Activated CD4-positive, alpha-beta memory T cell treated with anti-CD3 and anti-CD28 coated beads, Interleukin-2, amount 10 ng/mL, durations not matched to agents 7 days and 5 days (primary cell): ENCODE measurements at places on chromosomes 2 and 18. TPM values are rescaled to one million over a fixed set of nuclear protein-coding genes. Genes with fewer than 3 reads are reported as not detected.

- DNase-seq = peak; percentile 42
- peaks cover 13% of the 10 kb centered on the region for H3K4me1 ChIP-seq
- no peaks in the 10 kb centered on the region for H3K36me3 ChIP-seq
- H3K4me3 ChIP-seq = no peak overlapping the region
- H3K27me3 ChIP-seq = no peaks in the 10 kb centered on the region
- H3K27ac ChIP-seq = no peak overlapping the region
These were observed 36.5 kb upstream of the GLS start for GRCh38 chr2:190843890-190844699.

- peak overlapping the region; percentile 81 for H3K27ac ChIP-seq
- peaks cover 16% of the 10 kb centered on the region for H3K36me3 ChIP-seq
- H3K4me3 ChIP-seq = peak overlapping the region; percentile 47
- peaks cover 81% of the 10 kb centered on the region for H3K4me1 ChIP-seq
- no peaks in the 10 kb centered on the region for H3K27me3 ChIP-seq
- DNase-seq = no peak
These were observed 207.0 kb upstream of the CXCR4 start for GRCh38 chr2:136324966-136325365.

GRCh38 chr2:180443888-180444287 is 436.8 kb upstream of the CWC22 start:
- H3K27me3 ChIP-seq = no peaks in the 10 kb centered on the region
- no peak overlapping the region for H3K4me3 ChIP-seq
- no peak for DNase-seq
- H3K36me3 ChIP-seq = no peaks in the 10 kb centered on the region
- no peaks in the 10 kb centered on the region for H3K4me1 ChIP-seq

DNA sequence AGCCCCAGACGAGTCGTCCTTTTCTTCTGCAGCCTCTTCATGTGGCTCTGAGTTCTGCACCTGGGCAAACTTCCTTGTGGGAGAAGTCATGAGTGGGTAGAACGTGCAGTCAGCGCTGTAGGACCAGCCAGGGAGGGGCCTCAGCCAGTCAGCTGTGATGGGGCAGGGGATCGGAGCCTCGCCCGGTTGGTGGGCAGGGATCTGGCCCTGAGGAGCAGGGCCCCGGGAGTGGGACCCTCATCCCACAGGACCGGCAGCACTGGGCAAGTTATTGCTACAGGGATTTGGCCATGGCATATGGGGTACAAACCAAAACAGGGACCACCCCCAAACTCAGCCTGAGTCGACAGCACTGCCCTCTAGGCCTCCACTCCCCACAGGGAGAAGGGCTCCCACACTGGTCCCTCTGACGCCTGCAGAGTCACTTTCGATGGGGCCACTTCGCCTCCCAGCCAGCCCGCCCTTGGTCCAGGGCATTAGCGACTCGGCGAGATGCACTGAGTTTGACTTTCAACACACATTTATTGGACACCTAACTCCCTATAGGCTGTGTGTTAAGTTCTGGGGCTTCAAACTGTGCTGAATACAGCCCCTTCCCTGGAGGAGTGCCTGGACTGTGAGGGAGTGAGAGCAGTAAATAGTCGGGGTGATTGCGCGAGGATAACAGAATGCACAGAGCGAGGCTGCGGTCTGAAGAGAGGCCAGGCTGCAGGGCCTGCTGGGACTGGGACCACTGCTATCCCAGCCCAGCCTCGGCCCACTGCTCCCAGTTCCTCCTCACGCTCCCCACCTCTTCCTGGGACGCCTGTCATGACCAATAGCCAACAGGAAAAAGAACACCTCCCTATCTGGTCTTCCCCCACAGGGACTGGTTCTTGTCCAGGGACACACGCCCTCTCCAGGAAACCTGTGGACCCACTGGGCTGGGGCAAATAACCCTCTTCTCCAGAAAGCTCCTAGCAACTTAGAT is 55.9 kb downstream of the SDC1 start:
- H3K4me3 ChIP-seq = no peak overlapping the region
- no peaks in the 10 kb centered on the region for H3K4me1 ChIP-seq
- H3K27me3 ChIP-seq = peaks cover 10% of the 10 kb centered on the region
- H3K36me3 ChIP-seq = no peaks in the 10 kb centered on the region
- DNase-seq = no peak
- H3K27ac ChIP-seq = no peak overlapping the region

GRCh38 chr2:211730215-211730614 is 808.4 kb downstream of the ERBB4 start:
- H3K4me3 ChIP-seq = no peak overlapping the region
- H3K27ac ChIP-seq = no peak overlapping the region
- no peaks in the 10 kb centered on the region for H3K4me1 ChIP-seq
- no peaks in the 10 kb centered on the region for H3K27me3 ChIP-seq
- no peak for DNase-seq
- no peaks in the 10 kb centered on the region for H3K36me3 ChIP-seq

Gene CFAP210
- total RNA-seq = not detected

- H3K4me1 ChIP-seq = no peaks in the 10 kb centered on the region
- no peaks in the 10 kb centered on the region for H3K36me3 ChIP-seq
- H3K4me3 ChIP-seq = no peak overlapping the region
- peaks cover 11% of the 10 kb centered on the region for H3K27me3 ChIP-seq
- H3K27ac ChIP-seq = no peak overlapping the region
These were observed 9.8 kb upstream of the AGXT start for GRCh38 chr2:240858871-240859270.

- no peaks in the 10 kb centered on the region for H3K27me3 ChIP-seq
- peaks cover 38% of the 10 kb centered on the region for H3K4me1 ChIP-seq
These were observed 54.3 kb upstream of the LPIN2 start for GRCh38 chr18:3067165-3067661.

- no peaks in the 10 kb centered on the region for H3K27me3 ChIP-seq
- no peaks in the 10 kb centered on the region for H3K36me3 ChIP-seq
- no peak overlapping the region for H3K27ac ChIP-seq
- no peaks in the 10 kb centered on the region for H3K4me1 ChIP-seq
- no peak for DNase-seq
- no peak overlapping the region for H3K4me3 ChIP-seq
These were observed 265.7 kb upstream of the NT5C1B start for GRCh38 chr2:18855027-18855426.

Gene DYNAP
- total RNA-seq = not detected

Gene ABCG8
- total RNA-seq = not detected

GRCh38 chr2:235347691-235348090 is 146.2 kb upstream of the AGAP1 start:
- H3K4me1 ChIP-seq = no peaks in the 10 kb centered on the region
- peaks cover 3% of the 10 kb centered on the region for H3K27me3 ChIP-seq

Gene CCDC141
- total RNA-seq = 2.6 TPM

- no peak overlapping the region for H3K27ac ChIP-seq
- no peaks in the 10 kb centered on the region for H3K36me3 ChIP-seq
- peaks cover 7% of the 10 kb centered on the region for H3K27me3 ChIP-seq
- no peak for DNase-seq
These were observed 27.3 kb downstream of the SPTBN1 start for GRCh38 chr2:54483426-54483825.

Gene FIGN
- total RNA-seq = not detected

Gene LYPD6
- total RNA-seq = not detected

DNA sequence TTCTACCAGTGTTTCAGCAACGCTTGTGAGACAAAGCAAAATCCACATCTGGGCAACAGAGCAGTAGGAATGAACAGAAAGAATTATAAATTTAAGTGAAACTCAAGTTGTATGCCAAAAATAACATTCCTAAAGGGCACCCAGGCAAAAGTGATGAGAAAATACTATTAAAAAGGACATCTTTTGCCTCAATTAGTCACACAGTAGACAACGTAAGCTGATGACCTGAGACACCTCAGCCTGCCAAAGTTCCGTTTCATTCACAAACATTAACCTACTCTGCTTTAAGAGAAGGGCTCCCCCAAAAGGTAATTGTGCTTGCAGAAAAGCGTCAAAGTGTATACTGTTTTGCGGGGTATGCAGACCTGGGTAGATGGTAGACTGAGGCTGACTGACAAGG is 7.2 kb downstream of the HDLBP start:
- DNase-seq = no peak
- H3K4me3 ChIP-seq = no peak overlapping the region
- H3K27me3 ChIP-seq = no peaks in the 10 kb centered on the region
- H3K36me3 ChIP-seq = peaks cover 12% of the 10 kb centered on the region
- peaks cover 67% of the 10 kb centered on the region for H3K4me1 ChIP-seq

DNA sequence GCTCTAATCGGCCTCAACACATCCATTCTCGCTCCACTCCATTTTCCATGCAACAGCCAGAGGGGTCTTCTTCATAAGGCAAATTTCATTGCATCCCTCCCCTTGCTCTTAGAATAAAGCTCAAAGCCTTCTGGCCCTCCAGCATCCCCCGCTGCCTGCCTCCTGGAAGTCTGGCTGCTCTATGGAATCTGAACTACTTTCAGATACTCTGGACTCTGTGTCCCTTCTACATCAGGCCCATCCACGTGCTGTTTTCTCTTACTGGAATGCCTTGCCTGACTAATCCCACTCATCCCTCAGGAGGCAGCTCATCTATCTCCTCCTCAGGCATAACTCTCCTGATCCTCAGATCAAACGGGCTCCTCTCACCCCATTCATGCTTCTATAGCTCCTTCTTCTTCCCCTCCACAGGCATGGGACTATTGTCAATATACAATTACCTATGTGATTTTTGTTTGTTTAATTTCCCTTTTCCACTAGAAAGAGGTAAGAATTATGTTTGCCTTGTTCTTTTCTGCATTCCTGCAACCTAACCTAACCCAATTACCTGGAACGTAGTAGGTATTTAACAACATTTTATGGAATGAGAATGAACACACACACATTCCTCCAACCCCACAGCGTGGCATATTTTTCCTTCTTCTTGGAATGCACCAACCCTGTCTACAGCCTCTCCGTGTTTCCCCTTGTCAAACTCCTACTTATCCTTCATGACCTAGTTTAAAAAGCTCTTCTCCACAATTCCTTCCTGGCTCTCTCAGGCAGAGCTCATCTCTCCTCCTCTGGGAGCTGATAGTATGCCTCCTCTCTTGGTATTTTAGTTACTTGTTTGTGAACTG is 49.5 kb downstream of the LBH start:
- H3K36me3 ChIP-seq = no peaks in the 10 kb centered on the region
- DNase-seq = no peak
- no peaks in the 10 kb centered on the region for H3K27me3 ChIP-seq
- no peak overlapping the region for H3K27ac ChIP-seq
- H3K4me1 ChIP-seq = peaks cover 8% of the 10 kb centered on the region

DNA sequence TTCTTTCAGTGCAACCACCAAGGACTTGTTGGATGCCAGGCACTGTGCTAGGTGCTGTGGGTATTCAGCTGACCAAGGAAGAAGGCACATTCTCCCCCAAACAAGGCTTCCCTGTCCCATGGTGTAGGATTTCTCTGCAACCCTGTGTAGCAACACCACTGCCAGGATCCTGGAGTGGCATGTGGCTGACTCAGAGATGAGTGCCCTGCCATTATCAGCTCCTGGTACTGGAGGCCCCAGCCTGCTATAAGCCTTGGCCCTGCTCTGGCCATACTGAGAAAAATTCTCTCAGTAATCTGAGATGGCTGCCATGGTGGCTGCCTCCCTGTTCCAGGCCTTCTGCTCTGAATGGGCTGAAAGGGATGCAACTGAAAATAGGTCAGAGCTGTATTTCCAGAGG is 4.3 kb downstream of the SMYD5 start:
- no peak overlapping the region for H3K4me3 ChIP-seq
- no peaks in the 10 kb centered on the region for H3K36me3 ChIP-seq
- no peak overlapping the region for H3K27ac ChIP-seq

DNA sequence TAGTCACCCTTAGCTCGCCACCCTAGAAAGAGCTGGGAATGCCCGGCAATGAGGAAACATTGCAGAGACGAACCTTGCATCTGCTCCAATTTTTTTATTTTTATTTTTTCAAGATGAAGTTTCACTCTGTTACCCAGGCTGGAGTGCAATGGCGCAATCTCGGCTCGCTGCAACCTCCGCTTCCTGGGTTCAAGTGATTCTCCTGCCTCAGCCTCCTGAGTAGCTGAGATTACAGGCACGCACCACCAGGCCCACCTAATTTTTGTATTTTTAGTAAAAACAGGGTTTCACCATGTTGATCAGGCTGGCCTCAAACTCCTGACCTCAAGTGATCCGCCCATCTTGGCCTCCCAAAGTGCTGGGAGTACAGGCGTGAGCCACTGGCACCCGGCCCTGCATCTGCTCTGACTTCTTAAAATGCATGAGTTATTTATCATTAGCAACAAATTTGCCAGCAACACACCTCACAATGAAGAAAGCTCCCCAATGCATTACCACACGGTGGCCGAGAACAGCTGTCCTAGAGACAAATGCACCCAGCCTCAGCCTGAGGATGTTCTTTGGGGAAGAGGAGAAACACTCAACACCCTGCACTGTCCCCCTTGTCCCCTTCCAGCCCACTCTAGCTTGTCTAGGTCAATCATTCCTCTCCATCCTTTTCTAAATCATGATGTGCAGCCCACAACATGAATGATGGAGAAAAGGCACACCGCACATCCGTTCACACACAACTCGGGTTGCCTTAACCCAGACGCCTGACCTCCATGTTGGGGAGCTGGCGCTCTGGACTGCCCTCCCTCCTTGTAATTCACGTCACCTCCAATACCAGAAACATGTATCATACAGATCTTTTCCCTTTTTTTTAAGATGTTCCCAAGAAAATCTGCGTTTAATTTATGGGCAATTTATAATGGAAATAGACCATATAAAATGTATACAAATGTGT is 46.9 kb downstream of the TTC32 start:
- no peak overlapping the region for H3K4me3 ChIP-seq
- no peak overlapping the region for H3K27ac ChIP-seq
- DNase-seq = no peak
- H3K27me3 ChIP-seq = peaks cover 6% of the 10 kb centered on the region
- H3K4me1 ChIP-seq = no peaks in the 10 kb centered on the region

GRCh38 chr2:176710657-176711186 is 441.5 kb downstream of the MTX2 start:
- DNase-seq = no peak
- no peaks in the 10 kb centered on the region for H3K36me3 ChIP-seq
- H3K4me1 ChIP-seq = no peaks in the 10 kb centered on the region
- H3K4me3 ChIP-seq = no peak overlapping the region

- no peaks in the 10 kb centered on the region for H3K4me1 ChIP-seq
- H3K27me3 ChIP-seq = no peaks in the 10 kb centered on the region
- H3K4me3 ChIP-seq = no peak overlapping the region
- H3K36me3 ChIP-seq = peaks cover 7% of the 10 kb centered on the region
These were observed 85.0 kb downstream of the ZAP70 start for GRCh38 chr2:97798416-97798815.

Gene CPS1
- 0.15 TPM for total RNA-seq

GRCh38 chr2:171390941-171391516 is 42.8 kb downstream of the METTL8 start:
- H3K36me3 ChIP-seq = peaks cover 7% of the 10 kb centered on the region
- no peak overlapping the region for H3K4me3 ChIP-seq
- peaks cover 20% of the 10 kb centered on the region for H3K4me1 ChIP-seq

DNA sequence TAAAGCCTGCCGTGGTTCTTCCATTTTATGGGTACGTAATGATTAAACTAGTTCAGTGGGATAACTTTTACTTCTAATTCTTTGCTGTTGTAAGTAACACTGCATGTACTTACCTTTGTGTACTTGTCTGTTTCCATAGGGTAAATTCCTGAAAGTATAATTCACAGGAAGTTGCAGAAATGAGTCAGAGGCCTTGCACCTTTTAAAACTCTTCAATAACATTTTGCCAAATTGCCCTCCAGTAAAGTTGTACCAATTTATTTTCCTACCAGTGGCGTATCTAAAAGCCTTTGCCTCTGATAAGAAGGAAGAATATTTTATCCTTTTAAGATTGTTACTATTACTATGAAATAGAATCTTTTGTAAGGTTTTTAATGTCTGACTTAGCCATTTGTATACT is 65.1 kb downstream of the CAB39 start:
- H3K27me3 ChIP-seq = no peaks in the 10 kb centered on the region
- no peak for DNase-seq
- peak overlapping the region; percentile 61 for H3K27ac ChIP-seq
